Urothelium cell line (cell line): ENCODE measurements at places on chromosomes 13 and 19.

DNA sequence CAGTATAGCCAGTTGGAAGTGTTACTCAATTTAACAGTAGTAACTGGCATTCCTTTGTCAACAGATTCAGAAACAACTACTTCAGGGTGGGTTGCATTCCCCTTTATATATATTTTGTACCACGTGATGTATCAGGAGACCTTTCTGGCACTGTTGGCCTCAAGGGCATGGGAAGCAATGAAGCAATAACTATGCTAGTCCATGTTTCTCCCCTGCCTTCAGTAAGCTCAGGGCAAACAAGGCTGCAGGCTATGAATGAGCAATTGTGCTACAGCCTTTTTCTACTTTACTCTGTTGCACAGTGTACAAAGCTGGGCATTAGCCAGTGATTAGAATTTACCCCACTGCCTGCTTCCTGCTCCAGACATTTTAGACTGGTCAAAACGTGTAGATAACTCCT lies 348.8 kb downstream of the GPC5 start:
- DNase-seq, result no peak

GRCh38 chr19:31354799-31355664 lies 5.8 kb upstream of the TSHZ3 start:
- DNase-seq, result no peak

GRCh38 chr13:23392925-23393645 lies 40.4 kb downstream of the SACS start:
- DNase-seq, result no peak

- no peak for DNase-seq
These were observed 4.1 kb downstream of the ATP11A start for GRCh38 chr13:112693831-112694497.

DNA sequence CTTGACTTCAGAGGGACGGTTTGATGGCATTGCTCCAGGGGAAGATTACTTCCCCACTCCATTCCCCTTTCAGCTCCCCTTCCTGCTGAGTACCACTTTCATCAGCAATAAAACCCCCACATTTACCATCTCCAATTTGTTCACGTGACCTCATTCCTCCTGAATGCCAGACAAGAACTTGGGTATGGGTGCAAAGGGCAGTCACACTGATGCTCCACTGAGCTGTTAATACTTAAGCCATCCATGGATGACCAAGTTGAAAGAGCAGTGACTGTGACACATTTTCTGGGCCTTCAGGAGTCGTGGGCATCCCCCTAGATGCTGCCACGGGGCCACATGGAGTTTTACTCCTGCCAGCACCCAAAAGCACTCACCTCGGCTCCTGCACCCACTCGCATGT lies 93.1 kb downstream of the STOML3 start:
- DNase-seq, result no peak

- DNase-seq, result no peak
These were observed 498.1 kb downstream of the COG6 start for GRCh38 chr13:40153516-40153915.

DNA sequence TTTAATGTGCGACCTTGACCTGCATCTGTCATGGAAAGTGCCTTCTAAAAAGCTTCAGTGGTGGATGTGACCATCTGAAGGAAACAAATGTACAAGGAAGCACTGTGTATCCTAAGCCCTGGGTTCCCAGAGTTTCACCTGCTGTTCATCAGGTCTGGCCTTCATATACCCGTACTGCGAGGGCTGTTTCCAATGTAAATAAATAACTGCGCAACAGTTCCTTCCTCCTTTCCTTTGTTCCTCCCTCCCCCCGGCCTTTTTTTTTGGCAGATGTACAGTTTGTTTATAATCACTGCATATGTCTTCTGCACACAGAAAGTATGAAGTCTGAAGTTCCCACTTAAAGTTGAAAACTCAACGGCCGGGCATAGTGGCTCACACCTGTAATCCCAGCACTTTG lies 5.2 kb downstream of the FAAP24 start:
- DNase-seq, result no peak

- no peak for DNase-seq
These were observed 845.8 kb upstream of the SLITRK5 start for GRCh38 chr13:86825410-86825809.

GRCh38 chr13:71316792-71317363 lies 550.1 kb downstream of the DACH1 start:
- DNase-seq, result no peak
